ENCODE measurements at places on chromosomes 11 and 22.
A peak's percentile ranks its signal among the peaks of the same experiment; 100 is the strongest.

DNA sequence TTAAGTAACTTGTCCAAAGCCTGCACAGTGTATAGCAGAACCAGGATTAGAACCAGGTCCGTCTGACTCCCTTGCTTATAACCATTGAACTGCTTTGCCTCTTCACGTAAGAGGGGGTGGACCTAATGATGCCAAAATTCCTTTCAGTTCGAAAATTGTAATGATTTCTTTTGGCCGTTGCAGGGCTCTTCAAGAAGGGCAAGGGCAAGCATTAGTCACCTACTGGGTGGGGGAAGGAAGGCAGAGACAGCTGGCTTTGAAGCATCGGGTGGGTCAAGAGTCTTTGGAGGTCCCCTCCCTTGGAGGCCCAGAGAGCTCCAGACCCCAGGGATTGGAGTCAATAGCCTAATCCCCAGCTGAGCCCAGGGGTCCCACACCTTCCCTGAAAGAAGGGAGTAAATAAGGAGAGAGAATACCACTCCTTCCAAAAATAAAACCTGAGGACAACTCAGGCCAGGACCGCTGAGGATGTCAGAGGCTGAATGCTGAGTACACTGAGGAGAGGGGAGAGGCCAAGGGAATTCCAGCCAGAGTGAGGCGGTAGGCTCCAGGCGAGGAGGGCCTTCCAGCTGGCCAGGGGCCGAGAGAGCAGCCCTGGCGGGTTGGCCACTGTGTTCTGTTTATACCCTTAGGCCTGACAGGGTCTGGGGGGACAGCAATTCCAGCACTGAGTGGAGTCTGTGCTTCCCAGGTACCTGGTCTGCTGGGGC lies 14.1 kb downstream of the CREB3L1 start:
- DNase-seq: no peak

DNA sequence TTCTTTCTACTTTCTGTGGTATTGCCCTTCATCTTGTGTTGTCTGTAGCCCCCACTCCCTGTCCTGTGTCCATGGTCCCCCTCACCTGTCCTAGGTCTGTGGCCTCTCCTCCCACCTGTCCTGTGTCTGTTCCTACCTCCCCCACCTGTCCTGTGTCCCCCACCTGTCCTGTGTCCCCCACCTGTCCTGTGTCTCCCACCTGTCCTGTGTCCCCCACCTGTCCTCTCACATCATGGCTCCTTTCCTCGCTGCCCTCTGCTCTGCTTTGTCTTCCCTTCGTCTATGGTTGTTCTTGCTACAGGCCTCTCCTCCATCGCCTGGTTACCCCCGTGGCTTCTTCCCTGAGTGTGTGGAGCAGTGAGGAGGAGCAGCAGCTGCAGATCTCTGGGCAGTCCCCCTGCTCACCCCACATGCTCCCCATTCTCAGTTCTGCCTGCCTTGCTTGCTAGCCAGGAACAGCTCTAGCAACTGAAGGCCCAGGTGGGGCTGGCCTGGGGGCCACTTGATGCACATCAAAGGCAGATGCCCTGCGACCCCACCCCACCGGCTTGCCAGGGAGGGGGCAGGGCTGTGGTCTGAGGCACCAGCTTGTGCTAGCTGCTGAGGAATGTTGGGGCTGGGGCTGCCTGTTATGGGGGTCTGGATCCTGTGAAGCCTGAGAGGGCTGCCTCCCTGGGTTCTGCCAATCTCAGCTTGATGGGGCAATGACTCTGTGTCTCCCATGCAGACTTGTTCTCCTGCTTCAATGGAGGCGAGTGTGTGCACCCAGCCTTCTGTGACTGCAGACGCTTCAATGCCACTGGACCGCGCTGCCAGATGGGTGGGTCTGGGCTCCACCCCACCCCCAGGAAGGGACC lies 5.6 kb downstream of the OTOG start:
- no peak for DNase-seq

DNA sequence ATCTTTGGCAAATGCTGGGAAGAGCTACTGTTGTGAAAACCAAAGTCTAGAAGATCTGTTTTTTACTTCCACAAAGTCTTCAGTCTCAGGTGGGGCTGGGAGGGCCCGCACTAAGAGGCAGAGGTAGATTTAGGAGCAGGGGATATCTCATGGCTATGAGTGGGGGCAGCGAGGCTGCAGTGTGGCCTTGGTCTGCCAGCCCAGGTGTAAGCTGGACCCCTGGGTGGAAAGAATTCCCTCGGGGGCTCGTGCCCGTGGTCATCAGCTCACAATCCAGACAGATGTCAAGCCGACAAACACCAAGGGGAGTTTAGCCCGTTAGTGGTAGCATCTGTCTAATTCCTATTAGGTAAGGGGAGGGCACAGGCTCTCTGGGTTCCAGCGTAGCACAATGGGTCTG lies 9.0 kb downstream of the PKNOX2 start:
- DNase-seq: no peak

DNA sequence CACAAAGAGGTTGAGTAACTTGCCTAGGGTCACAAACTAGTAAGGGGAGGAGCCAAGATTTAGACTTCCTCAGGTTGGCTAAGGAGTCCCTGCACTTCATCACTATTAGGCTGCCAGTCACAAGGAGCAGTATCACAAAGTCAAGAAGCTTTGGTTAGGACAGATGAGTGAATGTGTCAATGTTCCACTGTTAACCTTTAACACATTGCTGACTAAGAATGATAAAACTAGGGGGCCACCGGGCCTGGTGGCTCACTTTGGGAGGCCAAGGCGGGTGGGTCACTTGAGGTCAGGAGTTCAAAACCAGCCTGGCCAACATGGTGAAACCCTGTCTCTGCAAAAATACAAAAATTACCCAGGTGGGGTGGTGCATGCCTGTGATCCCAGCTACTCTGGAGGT lies 32.0 kb downstream of the TMEM123 start:
- no peak for DNase-seq

- DNase-seq: no peak
Measured at GRCh38 chr11:119774172-119774763, 45.3 kb upstream of the NECTIN1 start.

DNA sequence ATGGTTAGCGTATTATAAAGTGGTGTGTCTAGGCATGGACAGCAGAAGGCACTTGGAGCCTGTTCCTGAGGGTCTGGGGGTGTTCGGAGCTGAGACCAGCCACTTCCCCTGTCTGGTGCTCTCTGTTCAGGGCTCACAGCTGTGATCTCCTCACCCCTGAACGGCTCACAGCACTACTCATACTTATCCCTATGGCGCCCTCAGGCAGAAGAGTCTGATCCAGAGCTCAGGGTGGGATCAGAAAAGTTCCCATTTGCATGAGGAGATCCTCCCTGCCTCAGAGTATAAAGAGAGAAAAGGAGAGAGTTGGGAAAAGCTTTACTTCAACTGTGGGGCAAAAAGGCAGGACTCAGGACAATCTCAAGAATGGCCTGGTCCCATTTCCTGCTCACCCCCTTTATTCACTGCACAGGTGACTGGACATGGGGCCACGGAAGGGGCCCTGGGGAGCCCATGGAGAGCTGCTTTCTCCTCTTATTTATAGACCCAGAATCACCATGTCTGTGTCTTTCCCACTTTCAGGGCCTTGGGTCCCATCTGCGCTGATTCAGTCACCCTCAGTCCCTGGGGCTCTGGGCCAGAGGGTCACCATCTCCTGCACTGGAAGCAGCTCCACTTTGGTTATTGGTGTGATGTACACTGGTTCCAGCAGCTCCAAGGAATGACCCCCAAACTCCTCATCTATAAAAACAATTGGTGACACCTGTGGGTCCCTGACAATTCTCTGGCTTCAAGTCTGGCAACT lies 97.0 kb upstream of the TOP3B start:
- DNase-seq: no peak

- no peak for DNase-seq
Measured at GRCh38 chr11:62431171-62431901, 12.5 kb downstream of the SCGB1A1 start.

DNA sequence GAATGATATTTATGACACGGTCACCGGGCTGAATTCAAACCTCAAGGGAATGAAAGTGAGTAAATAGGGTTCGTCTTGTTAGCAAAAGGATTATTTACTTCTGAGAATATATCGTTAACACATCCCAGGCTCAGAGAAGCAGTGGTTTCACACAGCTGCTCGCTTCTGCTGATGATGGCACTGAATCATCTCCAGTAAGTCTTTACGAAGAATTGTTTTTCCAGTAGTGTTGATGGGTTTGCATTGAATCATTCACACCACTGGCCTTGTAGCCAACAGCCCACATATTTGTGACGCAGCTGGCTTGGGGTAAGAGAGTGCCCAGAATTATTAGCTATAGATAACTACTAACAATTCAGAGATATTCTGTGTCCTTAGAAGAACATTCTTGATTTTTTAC lies 236.3 kb downstream of the CADM1 start:
- no peak for DNase-seq

DNA sequence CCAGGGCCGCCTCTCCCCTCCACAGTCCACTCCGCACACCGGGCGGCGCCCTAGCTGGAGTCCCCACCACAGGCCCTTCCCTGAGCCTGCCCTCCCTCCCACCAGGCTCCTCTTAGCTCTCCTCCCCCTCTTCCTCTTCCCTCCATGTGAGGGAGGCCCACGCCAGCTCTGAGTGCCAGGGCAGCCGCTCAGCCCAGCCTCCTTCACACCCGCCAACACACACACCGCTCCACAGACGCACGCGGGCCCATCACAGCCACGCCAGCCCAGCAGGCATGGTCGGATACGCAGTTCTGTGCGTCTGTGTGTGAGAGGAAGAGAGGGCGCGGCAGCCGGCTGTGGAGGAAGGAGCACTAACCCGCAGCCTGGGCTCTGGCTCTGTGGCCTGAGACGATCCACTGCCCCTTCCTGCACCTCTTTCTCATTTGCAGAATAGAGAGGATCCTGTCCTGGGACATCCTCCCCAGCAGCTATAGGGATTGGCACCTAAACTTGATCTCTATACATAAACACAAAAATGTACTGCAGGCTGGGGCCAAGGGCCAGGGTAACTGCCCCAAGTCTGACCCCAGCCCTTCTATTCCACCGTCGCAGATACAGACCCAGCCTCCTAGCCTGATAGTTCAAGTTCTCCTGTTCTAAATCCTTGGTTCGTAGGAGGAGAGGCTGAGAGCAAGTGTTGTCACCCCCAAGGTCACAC lies 3.5 kb downstream of the CHRM4 start:
- DNase-seq: no peak

DNA sequence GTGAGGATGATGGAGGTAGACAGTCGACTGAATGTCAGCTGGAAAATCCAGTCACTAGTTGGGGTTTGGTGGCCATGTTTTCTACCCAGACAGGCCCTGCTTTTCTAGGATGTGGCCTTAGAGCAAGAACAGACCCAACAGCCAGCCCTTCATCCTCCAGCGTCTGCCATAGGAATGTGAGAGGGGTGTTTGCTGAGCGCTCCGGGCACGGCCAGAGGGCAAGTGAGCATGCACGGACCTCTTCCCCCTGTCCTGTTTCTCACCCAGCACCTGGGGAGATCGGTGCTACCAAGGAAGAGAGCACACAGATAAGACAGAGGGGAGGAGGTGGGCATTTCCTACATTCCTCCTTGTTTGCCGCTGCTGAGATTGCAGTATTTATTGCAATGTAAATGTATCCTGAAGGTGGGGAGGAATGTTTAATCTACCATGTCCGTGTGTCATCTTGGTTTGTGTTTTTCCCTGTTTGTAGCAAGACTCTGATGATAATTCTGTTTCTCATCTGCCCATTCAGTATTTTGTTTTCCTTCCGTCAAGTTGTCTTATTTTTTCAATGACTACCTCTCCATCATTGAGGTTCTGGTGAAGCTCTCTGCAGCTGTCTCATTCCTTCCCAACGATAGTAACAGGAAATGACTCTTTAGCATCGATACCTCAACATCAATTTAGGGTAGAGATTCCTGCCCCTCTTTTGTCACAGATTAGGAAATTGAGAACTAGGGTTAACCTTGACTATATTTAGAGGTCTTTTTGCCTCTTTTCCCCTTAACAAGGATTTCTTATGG lies 4.9 kb upstream of the ATF4 start:
- DNase-seq: no peak

DNA sequence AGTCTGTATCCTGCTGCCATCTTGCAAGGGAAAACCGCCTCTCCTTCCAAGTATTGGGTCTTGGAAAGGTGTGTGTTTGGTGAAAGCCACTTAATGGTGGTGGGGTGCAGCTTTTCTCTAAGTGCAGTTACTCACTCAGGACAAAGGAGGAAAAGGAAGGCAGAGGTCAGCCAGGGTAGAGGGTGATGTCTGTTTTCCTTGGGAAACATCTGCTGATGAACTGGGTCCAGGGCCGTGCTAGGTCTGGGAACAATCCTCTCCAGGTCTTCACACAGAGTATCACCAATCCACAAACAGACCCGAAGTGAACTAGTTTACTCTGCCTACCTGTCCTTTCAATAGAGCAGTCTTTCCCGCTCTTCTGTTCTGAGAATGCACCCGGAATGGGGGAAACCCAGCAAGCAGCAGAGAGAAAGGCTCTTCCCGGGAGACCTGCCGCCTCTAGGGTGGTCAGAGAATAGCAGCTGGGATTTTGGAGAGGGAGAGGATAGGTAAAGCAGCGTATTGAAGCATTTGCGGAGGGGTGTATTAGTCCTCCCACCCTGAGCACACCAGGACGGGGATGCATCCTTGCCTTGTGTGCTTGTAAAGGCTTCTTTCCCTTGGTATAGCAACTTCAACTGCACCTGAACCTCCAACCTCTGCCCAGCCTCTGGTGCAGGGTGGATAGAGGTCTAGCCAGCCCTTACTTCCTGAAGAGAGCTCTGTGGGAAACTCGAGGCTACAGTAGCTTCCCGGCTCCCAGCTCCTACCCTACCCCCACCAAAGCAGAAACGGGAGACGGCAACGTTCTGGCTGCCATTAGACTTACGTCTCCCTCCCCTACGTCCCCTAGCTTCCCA lies 20.7 kb downstream of the LHFPL7 start:
- DNase-seq: no peak

DNA sequence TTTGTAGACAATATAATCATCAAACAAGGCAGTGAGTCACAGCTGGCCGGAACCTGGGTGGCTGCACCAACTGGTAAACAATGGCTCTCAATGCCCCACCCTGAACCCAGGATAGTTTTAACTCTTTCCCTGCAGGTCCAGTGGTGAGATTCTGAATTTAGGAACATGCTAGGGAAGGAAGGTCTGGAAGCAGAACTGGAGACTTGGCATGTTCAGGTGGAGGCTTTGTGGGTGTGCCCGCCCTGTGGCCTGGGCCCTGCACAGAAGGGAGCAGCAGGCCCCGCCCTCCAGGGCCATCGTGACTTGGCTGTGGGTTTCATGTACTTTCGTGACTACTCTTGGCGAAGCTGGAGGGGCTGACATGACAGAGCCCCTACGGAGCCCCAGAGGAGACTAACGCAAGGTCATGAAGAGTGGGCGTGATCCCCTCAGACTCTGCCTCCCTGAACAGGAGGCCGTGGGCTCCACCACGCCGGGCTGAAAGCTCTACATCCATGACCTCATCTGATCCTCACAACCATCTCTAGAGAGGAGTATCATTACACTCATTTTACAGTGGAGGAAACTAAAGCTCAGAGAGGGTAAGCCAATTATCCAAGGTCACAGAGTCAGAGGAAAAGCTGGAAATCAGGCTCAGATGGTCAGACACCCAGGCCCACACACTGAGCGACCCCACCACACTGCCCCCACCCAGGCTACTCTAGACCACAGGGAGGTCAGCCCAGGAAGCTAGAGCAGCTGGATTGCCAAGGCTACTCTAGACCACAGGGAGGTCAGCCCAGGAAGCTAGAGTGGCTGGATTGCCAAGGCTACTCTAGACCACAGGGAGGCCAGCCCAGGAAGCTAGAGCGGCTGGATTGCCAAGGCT lies 27.3 kb downstream of the MAFF start:
- no peak for DNase-seq

- no peak for DNase-seq
Measured at GRCh38 chr22:22689621-22690345, 45.4 kb downstream of the GGTLC2 start.

GRCh38 chr11:124078591-124078990 lies 36.7 kb upstream of the VWA5A start:
- DNase-seq: no peak

GRCh38 chr11:57482782-57483561 lies 22.6 kb downstream of the RTN4RL2 start:
- peak; percentile 23 for DNase-seq

GRCh38 chr22:38049812-38050619 lies 7.2 kb upstream of the PICK1 start:
- DNase-seq: no peak
